ENCODE measurements at places on chromosomes 5 and 9. TPM values are rescaled to one million over a fixed set of nuclear protein-coding genes. Genes with fewer than 3 reads are reported as not detected.

GABRA1 gene
- not detected for total RNA-seq

HSPB3 gene
- not detected for total RNA-seq

ZFYVE16 gene
- 9.4 TPM for total RNA-seq

FGF18 gene
- not detected for total RNA-seq

RAPGEF6 gene
- total RNA-seq, result 42.6 TPM

VDAC1 gene
- total RNA-seq, result 237 TPM

FGF1 gene
- not detected for total RNA-seq

LCN1 gene
- total RNA-seq, result not detected

PRSS3 gene
- 0.77 TPM for total RNA-seq

GADD45G gene
- total RNA-seq, result 10.9 TPM

Measured in T-helper 2 cell treated with Interferon-gamma antibody and Interleukin-4, amounts not matched to agents 100 ng/mL and 5 ng/mL, for 36 hours (primary cell).